ENCODE measurements at places on chromosomes 5 and 9. TPM values are rescaled to one million over a fixed set of nuclear protein-coding genes. Genes with fewer than 3 reads are reported as not detected.

DNA sequence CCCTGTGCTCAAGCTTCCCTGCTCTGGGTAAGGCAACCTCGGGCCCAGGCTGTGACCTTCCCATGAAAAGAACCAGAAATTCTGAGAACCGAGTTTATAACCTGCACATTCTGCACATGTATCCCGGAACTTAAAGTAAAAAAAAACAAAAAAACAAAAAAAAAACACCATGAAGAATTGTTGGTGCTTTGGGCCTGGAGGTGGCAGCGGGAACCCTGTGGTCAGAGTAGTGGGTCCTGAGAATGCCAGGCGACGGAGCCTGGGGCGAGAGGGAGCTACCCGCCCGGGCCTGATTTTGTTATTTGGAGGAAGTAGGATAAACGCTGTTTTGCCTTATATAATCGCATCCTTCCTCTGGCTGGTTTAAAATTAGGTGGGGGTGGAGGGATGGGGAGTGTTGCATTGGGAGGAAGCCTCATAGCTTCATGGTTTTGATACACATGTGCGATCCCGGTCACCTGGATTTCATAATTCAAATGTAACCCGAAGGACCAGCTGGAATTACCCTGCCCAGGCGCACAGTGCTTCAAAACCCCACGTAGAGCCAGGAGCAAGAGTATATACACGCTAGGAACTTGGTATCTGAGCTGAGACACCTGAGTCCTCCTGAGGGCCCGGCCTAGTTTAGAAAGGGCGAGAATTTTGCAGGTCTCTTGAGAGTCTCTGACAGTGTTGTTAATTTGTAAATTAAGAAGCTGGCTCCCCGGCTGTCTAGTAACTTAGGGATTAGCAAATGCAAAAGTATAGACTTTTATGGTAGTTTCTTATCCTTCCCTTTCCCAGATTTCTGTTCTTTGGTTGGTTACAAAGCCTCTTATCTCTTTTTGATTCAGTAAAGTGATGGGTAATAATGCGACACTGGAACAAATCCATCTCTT, 2.8 kb downstream of the MSX2 start:
- H3K4me3 ChIP-seq = no peak overlapping the region
- no peak overlapping the region for H3K27ac ChIP-seq
- DNase-seq = no peak
- peaks cover 56% of the 10 kb centered on the region for H3K27me3 ChIP-seq
- H3K4me1 ChIP-seq = peaks cover 28% of the 10 kb centered on the region

GRCh38 chr9:134291961-134292871, 34.0 kb upstream of the RXRA start:
- H3K27me3 ChIP-seq = no peaks in the 10 kb centered on the region
- H3K4me1 ChIP-seq = peaks cover 3% of the 10 kb centered on the region
- no peak overlapping the region for H3K4me3 ChIP-seq
- no peak overlapping the region for H3K27ac ChIP-seq
- H3K36me3 ChIP-seq = no peaks in the 10 kb centered on the region

GRCh38 chr5:56525113-56525512, 290.2 kb upstream of the MAP3K1 start:
- no peak overlapping the region for H3K4me3 ChIP-seq
- H3K27ac ChIP-seq = no peak overlapping the region
- H3K4me1 ChIP-seq = peaks cover 24% of the 10 kb centered on the region

DNA sequence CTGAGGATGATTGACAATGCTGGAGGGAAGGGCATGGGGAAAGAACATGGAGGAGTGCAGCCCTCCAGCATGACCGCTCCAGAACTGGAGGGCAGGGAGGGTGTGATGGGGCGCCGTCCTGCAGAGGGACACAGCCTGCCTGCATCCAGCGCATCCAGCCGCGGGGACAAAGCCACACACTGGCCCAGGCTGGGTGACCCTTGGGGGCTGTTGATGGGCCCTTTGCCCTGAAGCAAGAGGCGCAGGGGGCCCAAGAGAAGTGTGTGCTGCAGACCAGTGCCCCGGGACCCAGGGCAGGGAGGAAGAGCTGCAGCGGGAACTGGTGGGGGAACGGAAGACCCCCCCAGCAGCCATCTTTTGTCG, 169.8 kb upstream of the PPP1R26 start:
- H3K27me3 ChIP-seq = peaks cover 32% of the 10 kb centered on the region
- peak; percentile 85 for DNase-seq
- H3K4me3 ChIP-seq = no peak overlapping the region

DNA sequence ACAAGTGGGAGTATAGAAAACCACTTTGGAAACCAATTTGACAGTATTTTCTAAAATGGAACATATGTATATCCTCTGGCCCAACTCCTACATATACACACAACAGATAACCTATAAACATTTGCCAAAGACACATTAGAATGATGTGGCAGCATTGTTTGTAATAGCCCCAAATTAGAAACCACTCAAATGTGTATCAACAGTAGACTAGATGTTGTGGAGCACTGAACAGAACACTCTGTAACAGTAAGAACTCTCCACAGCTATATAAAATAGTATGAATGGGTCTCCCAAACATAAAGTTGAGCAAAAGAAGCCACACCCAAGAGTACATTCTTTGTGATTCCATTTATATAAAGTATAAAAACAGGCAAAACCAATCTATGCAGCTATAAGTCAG, 6.1 kb downstream of the ZNF622 start:
- no peaks in the 10 kb centered on the region for H3K27me3 ChIP-seq
- no peak overlapping the region for H3K4me3 ChIP-seq
- H3K4me1 ChIP-seq = peaks cover 61% of the 10 kb centered on the region
- DNase-seq = no peak
- H3K36me3 ChIP-seq = peaks cover 33% of the 10 kb centered on the region

- peaks cover 15% of the 10 kb centered on the region for H3K4me1 ChIP-seq
- no peaks in the 10 kb centered on the region for H3K36me3 ChIP-seq
- H3K4me3 ChIP-seq = no peak overlapping the region
- H3K27me3 ChIP-seq = no peaks in the 10 kb centered on the region
- DNase-seq = no peak
Measured at GRCh38 chr5:178469011-178469974, 120.9 kb downstream of the COL23A1 start.

SLCO4C1 gene
- total RNA-seq = 0.10 TPM

TPD52L3 gene
- total RNA-seq = not detected

ANKRD18B gene
- total RNA-seq = 1.4 TPM

NRARP gene
- total RNA-seq = 6.7 TPM

AGXT2 gene
- not detected for total RNA-seq

IFNA13 gene
- not detected for total RNA-seq
